ENCODE measurements at places on chromosomes 4 and X. TPM values are rescaled to one million over a fixed set of nuclear protein-coding genes. Genes with fewer than 3 reads are reported as not detected.

The VMA21 gene
- total RNA-seq = 31.8 TPM

The PLK4 gene
- 6.0 TPM for total RNA-seq

The GAGE13 gene
- not detected for total RNA-seq

The ETDA gene
- not detected for total RNA-seq

The HERC5 gene
- 0.72 TPM for total RNA-seq

The TMEM255A gene
- total RNA-seq = 1.7 TPM

The NEUROG2 gene
- 2.2 TPM for total RNA-seq

The XK gene
- 7.7 TPM for total RNA-seq

The PFKFB1 gene
- total RNA-seq = not detected

The STOX2 gene
- total RNA-seq = 17.6 TPM

The SMIM10 gene
- 13.2 TPM for total RNA-seq

The SLC38A5 gene
- 35.2 TPM for total RNA-seq

The HOPX gene
- 103 TPM for total RNA-seq

The SULT1B1 gene
- total RNA-seq = 7.9 TPM

The GPR119 gene
- total RNA-seq = not detected

The HTRA3 gene
- total RNA-seq = 17.8 TPM

The ATP1B4 gene
- 1.4 TPM for total RNA-seq

The TMSB15B gene
- total RNA-seq = 3.9 TPM

The TLR6 gene
- 13.5 TPM for total RNA-seq

The RAB33A gene
- 18.8 TPM for total RNA-seq

The UGT8 gene
- total RNA-seq = 3.6 TPM

- no peak for DNase-seq
Observed at GRCh38 chrX:56969559-56969958, 25.8 kb downstream of the SPIN3 start.

DNA sequence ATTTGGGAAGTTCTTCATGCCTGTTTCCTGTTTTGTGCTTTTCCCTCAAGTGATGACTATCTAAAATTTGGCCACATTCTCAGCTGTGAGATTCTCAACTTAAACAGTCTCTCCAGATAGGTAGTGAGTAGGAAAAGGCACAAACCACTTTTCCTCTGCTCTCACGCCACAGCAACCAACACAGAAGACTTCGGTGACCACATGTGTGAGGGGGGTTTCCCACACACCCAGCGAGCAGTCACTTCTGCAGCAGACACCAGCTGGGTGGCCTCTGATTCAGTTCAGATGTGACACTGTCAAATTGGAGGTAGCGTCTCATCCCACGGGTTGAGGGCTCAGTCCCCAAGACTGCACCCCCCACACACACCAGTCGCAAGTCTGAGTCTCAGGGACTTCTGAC, 25.1 kb upstream of the CLDN34 start:
- no peak for DNase-seq

GRCh38 chr4:18463987-18464559, 442.5 kb upstream of the LCORL start:
- no peak for DNase-seq

DNA sequence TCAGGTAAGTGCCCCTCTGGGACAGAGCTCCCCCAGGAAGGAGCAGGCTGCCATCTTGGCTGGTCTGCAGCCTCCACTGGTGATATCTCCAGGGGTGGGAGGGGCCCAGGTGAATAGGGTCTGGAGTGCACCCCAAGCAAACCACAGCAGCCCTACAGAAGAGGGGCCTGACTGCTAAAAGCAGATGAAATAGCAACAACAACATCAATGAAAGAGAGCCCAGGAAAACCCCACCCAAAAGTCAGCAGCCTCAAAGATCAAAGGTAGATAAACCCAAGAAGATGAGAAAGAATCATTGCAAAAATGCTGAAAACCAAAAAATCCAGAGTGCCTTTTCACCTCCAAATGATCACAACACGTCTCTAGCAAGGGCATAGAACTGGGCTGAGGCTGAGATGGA, 92.5 kb upstream of the PAGE3 start:
- DNase-seq = no peak

GRCh38 chr4:142975618-142976017, 129.5 kb upstream of the INPP4B start:
- DNase-seq = no peak

GRCh38 chr4:94238160-94238559, 30.5 kb downstream of the SMARCAD1 start:
- no peak for DNase-seq

- peak; percentile 82 for DNase-seq
Observed at GRCh38 chr4:186676531-186677161, 47.0 kb downstream of the FAT1 start.

GRCh38 chrX:42460706-42461105, 317.3 kb downstream of the PPP1R2C start:
- DNase-seq = no peak

DNA sequence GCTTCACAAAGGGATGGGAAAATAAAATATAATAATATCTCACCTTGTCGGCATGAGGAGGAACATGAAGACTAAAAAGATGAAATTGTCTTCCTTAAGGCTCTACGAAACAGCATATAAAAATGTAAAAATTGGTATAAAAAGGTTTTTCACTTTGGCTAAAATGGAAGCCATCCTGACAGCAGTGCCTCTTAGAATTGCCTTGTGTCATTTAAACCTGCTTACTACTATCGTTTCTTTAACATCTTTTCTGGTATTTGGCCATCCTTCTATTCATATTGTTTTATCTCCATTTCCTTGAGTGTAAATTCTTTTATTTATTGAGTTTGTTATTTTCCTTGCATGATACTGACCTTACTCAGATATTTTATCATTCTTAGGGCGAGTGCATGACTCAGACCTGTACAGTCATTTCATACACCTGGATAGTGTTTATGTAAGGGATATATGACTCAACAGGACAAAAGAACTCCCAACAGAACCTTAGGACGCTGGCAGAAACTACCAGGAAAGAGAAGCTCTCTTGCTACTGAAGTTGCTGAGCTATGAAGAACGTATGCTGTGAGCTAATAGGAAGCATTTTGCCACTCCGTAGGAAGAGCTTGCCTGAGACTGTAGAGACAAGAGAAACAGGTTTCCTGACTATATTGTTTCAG, 5.8 kb upstream of the CDKN2AIP start:
- peak; percentile 39 for DNase-seq

DNA sequence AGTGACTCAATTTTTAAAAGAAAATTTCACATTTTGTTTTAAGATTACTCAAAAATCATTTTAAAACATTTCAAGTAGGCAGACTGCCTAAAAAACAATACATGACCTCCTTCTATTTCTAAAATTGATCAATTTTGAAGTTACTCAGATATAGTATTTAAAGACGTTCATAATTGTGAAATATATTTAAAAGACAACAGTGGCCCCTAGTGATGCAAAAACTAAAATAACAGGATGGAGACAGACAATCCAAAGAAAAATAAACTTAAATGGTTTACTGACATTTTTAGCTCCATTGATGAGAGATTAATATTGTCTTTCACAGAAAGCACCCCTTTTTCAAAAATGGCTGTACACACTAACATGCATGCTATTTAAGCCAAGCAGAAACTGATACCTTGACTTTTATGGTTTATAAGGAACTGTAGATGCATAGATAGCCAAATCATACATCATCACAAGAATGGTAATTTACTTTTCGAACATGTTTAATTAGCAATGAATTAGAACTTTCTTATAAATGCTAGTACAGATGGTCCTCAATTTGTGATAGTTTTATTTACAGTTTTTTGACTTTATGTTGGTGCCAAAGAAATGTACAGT, 69.8 kb upstream of the FAT4 start:
- peak; percentile 31 for DNase-seq

GRCh38 chr4:7403001-7403400, 31.7 kb downstream of the PSAPL1 start:
- no peak for DNase-seq

DNA sequence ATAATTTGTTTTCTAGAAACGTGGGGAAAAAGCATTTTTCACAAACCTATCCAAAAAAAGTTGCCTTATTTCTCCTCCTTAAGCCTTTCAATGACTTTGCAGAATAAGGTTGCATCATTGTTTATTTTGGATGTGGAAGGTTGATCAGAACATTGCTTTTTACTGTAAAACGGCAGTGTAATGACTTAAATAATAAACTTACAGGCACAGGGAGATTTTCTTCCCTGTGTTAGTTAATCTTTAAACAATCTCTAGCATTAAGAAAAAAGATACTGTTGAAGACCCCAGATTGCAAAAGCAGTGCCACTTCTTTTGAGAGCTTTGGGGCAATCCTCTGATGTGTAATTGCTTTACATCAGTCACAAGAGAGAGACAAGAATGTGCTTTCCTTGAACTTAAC, 153.4 kb downstream of the ARX start:
- DNase-seq = no peak

GRCh38 chrX:40938423-40938822, 146.8 kb upstream of the USP9X start:
- no peak for DNase-seq

DNA sequence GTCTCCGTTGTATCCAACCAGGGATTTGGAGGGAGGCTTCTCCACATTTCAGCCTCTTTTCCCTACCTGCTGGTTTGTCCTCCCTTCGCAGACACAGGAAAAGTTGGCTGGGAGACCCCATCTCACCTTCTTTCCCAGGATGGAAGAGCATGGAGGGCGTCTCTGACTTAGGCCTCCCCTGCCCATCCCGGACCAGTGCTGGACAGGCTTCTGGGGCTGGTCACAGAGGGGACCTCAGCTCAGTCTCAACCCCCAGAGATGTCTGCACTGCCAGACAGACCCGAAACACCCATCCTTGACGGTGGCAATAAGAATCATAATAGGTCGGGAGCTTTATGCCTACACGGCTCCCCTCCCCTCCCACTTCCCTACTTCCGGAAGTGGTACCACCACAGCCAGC, 1.6 kb downstream of the WFS1 start:
- no peak for DNase-seq

- DNase-seq = peak; percentile 37
Observed at GRCh38 chr4:139814323-139815015, 148.8 kb downstream of the MGST2 start.

DNA sequence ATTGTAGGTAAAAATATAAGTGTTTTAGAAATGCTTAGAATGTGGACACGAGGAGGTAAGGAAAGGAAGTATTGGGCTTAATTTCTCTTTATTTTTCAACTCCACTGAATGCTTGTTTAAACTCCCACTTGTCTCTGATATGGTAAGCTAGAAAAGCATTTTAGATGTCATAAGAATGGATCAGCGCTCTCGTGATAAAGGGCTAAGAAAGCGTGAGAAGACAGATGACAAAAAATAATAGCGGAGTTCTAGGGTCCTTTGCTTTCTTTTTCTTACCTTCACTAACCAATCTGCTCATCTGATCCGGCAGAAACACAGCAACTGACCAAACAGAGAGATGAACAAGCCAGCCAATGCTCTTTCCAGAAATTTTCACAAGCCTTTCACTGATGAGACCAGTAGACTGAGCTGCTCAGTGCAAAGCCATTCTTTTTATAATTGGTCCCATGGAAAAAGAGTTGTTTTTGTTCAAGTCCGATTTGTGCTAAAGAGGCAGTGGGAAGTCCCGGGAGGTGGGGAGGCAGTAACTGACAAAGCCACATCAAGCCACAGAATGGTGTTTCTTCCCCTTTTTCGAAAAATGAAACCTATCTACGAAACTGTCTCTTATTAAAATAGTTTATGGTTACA, at the start of gene TASL:
TSS of gene TASL (minus strand) at position 405 of the 630 bp plus-strand sequence. CDS start 17,411 bp downstream, outside the sequence.
- no peak for DNase-seq

DNA sequence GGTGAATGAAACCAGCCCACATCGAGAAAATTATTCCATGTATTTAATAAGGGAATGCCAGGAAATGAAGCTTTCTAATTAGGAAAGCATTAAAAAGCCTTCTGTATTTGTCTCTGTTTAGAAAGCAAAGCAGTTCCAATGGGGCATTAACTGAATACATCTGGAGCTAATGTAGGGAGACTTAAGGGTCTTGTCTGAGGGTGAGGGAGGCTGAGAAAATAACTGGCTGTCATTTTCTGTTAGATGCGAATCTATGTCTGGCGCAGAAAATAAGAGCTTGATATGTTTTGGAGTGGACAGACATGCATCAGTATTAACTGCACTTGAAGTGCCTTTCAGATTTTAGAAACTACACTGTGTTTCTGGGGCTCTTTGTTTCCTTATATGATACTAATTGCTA, 111.3 kb downstream of the KLHL8 start:
- no peak for DNase-seq

DNA sequence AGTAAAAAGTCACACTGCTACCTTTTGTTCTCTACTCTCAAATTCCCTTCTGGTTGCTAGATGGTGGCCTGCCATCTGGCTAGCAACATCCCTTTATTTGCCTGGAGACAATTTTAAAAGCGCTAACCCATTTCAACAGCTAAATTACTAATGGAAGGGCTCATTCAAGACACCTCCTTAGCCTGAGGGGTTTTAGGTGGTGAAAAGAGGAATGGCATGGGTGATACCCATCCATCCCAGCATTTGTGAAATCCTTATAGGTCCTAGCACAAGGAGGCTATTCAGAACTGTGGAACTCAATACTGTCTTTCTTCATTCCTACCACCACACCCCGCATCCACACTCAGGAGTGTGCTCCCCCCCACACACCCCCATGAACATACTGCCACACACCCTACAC, 33.5 kb downstream of the ARHGEF9 start:
- peak; percentile 11 for DNase-seq

- peak; percentile 67 for DNase-seq
Observed at GRCh38 chr4:53019485-53020382, 157.6 kb downstream of the RASL11B start.

DNA sequence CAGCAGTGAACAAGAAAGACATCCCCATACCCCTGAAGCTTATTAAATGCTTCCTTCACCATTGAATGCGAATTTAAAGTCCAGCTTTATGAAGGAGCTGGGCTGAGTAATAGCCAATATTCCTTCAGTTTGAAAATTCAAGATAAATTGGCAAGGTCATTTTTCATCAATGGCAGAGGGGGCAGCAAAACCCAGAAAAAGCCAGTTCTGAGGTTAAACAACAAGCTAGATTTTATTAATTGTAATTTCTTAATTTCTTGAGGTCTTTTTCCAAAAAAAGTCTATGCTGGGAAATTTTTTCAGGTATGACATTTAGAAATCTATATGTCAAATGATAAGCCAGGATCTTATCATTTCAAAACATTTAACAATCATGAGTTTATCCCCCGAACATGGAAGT, 808.9 kb downstream of the RPA4 start:
- no peak for DNase-seq

DNA sequence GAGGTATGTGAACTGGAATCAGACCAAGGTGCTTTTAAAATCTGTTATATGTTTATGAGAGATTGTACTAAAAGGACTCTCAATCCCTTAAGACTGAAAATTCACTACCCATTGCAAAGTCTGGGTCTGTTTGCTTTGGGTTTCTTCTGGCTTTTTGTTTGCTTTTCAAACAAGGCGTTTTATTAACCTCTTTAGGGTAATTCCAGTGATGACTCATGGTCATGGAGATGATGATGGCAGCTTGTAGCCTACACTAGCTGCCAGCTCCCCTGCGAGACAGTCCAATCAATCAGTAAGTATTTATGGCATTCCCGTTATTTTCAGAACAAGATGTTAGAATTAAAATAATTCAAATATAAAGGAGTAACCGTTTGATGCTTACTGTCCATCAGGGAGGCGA, 643.8 kb upstream of the FTHL17 start:
- DNase-seq = no peak

Data from umbilical cord (tissue), 2 donors.